ENCODE measurements at places on chromosomes 11 and 22.

DNA sequence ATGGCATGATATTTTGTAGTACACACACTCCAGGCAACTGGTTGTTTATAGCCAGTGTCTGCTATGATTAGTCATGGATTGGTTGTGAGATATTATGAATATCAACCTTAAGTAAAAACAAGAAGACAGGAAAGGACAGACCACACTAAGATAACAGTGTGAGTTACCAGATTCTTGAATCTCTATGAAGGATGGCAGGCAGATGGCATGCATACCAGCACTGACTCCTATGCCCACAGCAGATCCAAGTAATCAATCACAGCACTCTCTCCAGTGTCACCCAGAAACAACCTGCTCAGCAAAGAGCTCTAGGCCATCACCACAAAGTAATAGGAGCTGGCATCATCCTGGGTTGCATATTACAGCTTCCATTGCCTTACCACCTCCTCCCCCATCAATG is 116.6 kb downstream of the GALNT18 start:
- DNase-seq = no peak

- DNase-seq = no peak
Observed at GRCh38 chr11:44300844-44301563, 8.9 kb downstream of the ALX4 start.

DNA sequence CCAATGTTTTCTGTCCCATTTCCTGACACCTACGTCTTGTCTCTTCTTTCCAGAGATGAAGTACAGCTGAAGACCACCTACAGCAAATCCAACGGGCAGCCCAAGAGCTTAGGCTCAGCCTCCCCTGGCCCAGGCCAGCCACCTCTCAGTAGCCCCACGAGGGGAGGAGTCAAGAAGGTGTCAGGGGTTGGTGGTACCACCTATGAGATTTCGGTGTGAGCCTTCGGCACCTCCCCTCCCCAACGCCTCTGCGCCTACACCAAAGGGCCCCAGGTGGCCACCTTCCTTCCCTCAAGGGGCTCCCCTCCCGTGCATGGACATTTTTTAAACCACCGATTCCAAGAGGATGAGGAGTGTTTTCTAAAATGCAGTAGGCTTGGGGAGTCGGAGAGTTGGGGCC is 12.2 kb downstream of the MED19 start:
- DNase-seq = no peak

GRCh38 chr11:64629103-64629502 is 38.1 kb downstream of the SLC22A12 start:
- DNase-seq = no peak

DNA sequence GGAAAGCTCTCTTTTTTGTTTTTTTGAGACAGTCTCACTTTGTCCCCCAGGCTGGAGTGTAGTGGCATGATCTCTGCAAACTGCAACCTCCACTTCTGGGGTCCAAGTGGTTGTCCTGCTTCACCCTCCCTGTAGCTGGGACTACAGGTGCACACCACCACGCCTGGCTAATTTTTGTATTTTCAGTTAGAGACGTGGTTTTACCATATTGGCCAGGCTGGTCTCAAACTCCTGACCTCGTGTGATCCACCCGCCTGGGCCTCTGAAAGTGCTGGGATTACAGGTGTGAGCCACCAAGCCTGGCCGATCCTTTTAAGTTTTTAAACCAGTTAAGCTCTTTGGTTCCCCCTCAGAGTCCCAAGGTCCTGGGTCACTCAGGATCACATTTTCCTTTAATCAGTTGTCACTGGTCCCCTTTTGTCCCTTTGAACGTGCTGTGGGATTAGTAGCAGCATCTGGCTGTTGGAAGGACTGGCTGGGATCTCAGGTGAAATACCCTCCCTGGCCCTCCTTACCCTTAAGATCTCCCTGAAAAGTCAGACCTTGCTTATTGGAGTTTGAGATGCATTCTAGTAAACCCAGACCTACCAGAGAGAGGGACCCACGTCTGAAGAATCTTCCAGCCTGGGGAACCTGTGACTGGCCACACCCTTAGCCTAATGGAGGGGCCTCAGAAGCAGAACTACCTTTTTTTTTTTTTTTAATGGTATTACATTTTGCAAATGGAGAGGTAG is 8.1 kb downstream of the MALAT1 start:
- DNase-seq = no peak

DNA sequence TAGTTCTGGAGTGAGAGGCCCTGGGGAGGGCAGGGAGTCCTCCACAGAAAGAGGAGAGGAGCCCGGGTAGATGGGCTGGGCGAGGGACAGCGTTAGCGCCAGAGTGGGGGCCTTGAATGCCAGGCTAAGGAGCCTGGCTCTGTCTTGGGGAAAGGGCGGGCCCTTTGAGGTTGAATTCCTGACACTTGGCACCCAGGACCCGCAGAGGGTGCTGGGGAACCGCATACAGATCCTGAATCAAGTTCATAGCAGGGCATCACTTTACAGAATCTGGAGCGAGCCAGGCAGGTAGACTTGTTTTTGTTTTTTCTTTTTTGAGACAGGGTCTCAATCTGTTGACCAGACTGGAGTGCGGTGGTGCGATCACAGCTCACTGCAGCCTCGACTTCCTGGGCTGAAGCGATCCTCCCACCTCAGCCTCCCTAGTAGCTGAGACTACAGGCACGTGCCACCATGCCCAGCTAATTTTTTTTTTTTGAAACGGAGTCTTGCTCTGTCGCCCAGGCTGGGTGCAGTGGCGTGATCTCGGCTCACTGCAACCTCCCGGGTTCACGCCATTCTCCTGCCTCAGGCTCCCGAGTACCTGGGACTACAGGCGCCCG is 6.1 kb downstream of the CARNS1 start:
- no peak for DNase-seq

- no peak for DNase-seq
Observed at GRCh38 chr11:119031912-119032280, 1.2 kb upstream of the SLC37A4 start.

DNA sequence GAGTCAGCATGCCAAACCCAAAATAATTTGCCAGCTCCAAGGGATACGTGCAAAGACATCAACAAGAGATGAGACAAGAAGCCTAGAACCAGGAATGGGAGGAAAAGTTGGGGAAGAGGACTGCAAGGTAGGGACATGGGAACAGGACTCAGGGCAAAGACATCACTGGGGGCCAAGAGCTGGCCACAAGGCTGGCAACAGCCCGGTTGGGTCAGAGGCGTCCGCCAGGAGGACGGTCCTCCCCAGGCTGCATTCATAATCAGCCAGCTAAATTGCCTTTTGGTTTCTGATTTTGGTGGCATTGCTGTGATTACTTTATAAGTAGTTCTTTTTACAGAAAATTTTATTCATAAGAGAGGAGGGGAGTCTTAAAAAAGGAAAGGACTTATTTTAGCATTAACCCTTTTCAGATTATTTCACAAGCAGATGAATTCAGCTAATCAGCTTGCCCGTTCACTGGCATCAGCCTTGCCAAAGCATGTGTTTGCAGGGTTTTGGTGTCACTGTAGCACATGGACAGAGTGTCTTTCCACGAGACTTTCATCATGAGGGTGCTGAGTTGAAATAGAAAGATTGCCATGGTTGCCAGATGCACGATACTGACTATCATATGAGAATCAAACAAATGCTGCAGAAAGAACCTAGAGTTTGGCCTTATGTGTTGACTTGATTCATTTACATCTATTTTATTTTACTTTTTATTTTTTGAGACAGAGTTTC is 23.2 kb upstream of the NAV2 start:
- no peak for DNase-seq

DNA sequence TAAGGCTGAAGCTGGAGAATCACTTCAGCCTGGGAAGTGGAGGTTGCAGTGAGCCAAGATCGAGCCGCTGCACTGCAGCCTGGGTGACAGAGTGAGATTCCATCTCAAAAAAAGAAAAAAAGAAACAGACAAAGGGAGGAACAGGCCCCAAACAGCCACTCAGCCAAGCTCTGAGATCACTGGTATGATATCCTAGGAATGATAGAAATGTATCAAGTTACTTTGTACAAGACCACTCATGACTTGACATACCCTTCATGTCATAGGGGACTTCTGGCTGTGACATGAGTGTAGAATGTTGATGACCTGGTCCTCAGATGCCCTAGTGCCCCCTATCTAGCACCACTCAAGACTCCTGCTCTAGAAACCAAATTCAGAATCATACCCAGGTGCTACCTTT is 216.5 kb downstream of the NAV2 start:
- DNase-seq = no peak
